CD4-positive, alpha-beta T cell treated with Interferon alpha-2 for 1 hour (primary cell): ENCODE measurements at places on chromosomes 2 and 18.

GRCh38 chr2:56183643-56184499 lies at the start of gene CCDC85A:
Gene CCDC85A (plus strand): TSS chr2:56183990. CDS start chr2:56184625, 635 bp downstream.
- DNase-seq = peak; percentile 46

- no peak for DNase-seq
These were observed 134.0 kb downstream of the NRP2 start for GRCh38 chr2:205816268-205816667.

DNA sequence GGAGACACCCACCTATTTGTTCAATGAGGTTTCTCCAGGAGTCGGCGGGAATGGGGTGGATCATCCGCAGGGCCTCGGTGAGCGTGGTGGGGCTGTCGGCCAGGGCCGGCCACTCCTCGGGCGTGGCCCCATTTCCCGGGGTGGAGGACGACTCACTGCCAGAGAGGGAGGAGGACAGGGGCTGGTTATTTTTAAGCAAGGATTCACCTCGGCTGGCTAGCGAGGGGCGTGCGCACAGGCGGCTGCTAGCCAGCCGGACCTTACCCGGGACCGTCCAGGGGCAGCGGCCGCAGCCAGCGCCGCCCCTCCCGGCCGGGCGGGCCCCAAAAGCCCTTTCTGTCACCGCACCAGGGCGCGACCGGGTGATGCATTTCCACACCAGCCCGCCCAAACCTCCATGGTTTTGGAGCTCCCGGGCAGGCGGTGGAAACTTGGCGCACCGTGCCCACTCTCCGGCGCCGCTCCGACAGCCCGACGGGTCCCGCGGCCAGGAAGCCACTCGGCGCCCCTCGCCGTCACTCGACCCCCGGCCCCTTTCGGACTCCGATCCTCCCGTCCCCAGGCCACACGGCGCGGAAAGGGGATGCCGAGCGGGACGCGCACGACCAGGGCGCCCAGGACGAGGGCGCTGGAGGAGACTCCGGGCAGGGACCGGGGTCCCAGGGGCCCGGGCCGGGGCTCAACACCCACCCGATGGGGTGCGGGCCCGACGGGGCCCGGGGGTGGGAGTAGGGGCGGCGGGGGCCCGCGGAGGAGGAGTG lies 57.1 kb downstream of the SNORC start:
- no peak for DNase-seq

DNA sequence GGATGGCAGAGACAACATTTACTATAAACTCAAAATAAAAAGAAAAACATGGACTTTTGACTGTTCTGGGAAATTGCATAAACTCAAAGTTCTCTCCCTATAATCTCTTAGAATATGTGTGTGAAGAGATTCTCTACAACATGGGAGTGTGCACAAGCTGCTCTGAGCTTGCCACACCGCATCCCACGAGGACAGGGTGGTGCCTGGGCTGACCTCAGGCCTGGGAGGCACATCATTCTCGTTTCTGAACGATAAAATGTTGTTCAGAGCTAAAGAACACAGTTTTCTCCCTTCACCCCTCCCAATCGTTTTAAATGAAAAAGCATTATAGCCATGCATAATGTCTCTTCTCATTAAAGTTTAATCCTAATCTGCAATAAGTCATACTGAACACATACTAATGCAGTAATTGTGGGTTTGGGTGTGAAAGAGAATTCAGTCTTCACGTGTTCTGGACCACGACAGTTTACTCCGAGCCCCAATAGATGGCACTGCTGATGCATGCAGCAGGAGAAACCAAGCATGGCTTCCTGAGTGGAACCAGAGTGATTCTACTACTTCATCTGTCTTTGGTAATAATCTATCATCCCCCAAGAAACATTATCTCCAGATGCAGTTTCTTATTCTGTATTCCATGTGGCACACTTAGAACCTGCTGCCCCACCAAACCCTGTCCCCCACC lies 46.9 kb upstream of the LAMA1 start:
- DNase-seq = no peak

- DNase-seq = peak; percentile 53
These were observed 10.2 kb downstream of the PROKR1 start for GRCh38 chr2:68653538-68653982.

DNA sequence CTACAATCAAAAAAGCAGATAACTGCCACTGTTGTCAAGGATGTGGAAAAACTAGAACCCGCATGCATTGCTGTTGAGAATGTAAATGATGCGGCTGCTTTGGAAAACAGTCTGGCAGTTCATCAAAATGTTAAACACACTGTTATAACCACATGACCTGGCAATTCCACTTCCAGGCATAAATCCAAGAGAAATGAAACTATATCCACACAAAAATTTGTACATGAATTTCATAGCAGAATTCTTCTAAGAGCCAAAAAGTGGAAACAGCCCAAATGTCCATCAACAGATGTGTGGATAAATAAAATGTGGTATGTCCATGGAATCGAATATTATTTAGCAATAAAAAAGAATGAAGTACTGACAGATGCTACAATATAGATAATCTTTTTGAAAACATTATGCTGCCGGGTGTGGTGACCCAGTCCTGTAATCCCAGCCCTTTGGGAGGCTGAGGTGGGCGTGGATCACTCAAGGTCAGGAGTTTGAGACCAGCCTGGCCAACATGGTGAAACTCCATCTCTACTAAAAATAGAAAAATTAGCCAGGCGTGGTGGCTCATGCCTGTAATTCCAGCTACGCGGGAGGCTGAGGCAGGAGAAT lies 32.0 kb downstream of the ERCC3 start:
- no peak for DNase-seq

- DNase-seq = no peak
These were observed 35.3 kb downstream of the RALB start for GRCh38 chr2:120288016-120288373.

GRCh38 chr2:128499367-128500137 lies 180.9 kb upstream of the HS6ST1 start:
- DNase-seq = no peak

DNA sequence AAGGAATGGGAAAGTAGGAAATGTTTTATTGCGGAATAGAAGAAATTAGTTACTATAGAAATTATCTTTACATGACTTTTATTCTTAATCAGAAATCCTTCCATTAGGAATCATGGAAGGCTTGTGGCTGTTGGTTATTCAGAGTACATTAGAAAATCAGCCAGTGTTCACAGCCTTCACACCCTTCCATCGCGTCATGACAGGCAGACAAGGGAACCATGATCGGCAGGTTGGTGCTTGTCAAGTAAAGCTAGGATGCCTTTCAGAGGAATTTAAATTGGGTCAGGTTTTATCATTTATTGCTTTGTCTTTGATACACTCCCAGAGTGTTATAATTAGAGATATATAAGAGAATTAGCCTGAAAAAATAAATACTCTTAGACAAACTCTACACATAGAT lies 400.6 kb downstream of the THSD7B start:
- DNase-seq = no peak

DNA sequence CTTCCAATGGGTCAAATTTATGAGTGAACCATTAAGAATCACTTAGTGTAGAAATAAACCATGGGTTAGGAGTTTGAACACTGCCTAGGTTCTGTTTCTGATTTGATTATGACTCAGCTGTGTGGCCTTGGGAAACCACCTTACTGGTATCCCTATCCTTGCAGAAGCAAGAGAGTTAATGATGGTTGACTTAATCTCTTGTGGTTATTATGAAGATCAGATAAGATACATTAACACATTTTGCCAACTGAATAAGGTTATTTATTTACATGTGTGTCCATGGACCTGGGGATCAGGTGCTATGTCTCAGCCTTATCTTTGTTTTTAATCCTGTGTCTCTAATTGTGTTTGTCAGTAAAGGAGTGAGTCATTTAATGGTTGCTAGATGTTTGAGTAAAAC lies 5.4 kb upstream of the KCNJ13 start:
- DNase-seq = peak; percentile 24

GRCh38 chr18:28855989-28856388 lies 679.1 kb upstream of the CDH2 start:
- no peak for DNase-seq

DNA sequence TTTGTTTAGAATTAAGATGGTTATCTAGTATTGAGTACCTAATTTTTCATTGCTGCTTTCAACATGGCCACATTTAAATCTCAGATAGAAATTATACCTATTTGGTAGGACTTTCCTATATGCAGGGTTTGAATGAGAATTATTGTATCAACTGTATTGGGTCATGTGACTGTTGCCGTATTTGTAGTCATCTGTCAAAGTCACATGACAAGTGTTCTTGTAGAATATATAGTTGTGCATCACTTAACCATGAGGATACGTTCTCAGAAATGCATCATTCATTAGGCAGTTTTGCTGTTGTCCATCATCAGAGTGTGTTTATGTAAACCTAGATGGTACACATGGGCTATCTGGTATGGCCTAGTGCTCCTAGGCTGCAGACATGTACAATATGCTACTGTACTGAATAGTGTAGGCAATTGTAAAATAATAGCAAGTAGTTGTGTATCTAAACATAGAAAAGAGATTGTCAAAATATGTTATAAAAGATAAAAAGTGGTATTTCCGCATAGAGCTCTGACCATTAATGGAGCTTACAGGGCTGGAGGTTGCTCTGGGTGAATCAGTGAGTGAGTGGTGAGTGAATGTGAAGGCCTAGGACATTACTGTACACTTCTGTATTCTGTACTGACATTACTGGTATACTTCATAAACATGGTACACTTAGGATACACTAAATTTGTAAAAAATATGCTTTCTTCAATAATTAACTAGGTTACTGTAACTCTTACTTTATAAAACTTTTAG lies 123.7 kb downstream of the MAP4K4 start:
- no peak for DNase-seq

GRCh38 chr2:67414867-67415266 lies 17.7 kb downstream of the ETAA1 start:
- no peak for DNase-seq

DNA sequence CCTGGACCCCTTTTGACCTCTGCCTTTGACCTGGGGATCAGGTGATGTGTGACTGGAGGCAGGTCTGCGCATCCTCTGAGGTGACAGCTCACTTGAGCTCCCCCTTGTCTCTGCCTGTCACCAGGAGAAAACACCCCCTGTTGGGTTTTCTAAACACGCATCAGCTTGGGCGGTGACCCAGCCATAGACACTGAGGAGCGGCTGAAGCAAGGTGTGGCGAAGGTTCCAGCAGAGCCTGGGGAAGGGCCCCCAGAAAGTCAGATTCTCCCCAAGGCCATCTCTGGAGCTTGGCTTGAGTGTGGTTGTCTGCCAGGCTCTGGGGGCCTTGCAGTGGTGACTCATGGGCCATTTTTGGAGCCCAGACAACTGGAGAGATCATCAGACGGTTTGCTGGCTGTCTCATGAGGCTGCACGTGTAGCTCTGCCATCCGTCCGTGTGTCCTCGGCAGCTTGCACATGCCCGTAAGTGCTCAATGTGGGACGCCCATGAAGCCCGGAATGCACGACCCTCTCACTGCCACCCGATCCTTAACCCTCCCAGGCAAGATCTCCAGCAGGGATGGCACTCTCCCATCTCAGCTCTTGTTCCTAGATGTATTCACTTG lies 29.4 kb downstream of the SIX3 start:
- no peak for DNase-seq

- DNase-seq = no peak
These were observed 35.6 kb downstream of the WIPF1 start for GRCh38 chr2:174561972-174562370.

DNA sequence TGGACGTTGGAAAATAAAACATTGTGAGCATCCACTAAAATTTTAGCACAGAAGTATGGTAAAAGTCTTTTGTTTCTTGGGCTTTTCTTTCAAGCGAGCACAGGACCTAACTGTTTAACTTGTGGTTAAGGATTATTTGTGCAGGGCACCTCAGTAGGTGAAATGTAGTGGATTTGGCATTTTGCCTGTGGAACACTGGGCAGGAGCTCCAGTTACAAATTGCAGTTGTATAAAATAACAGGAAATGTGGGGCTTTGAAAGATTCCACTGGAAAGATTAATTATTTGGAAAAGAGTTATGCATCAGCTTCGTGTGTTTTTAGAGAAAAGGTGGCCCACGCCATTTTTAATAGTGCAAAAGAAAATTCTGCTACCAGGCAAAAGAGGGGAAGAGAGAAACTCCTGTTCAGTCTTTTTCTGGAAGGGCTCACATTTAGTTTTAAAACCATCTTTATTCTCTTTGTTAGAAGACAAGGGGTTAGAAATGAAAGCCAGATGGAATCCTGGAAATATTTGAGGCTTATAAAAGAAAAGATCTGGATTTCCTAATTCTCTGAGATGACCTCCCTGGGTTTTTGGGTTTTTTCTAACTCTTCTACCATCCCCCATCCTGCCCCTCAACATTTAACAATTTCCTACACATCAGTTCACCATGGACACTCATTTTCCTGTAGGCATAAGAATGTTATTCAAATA lies 144.3 kb upstream of the SERTAD2 start:
- DNase-seq = no peak

- DNase-seq = no peak
These were observed 17.8 kb downstream of the CTAGE1 start for GRCh38 chr18:22399949-22400348.

GRCh38 chr2:18849841-18850578 lies 260.6 kb upstream of the NT5C1B start:
- no peak for DNase-seq

DNA sequence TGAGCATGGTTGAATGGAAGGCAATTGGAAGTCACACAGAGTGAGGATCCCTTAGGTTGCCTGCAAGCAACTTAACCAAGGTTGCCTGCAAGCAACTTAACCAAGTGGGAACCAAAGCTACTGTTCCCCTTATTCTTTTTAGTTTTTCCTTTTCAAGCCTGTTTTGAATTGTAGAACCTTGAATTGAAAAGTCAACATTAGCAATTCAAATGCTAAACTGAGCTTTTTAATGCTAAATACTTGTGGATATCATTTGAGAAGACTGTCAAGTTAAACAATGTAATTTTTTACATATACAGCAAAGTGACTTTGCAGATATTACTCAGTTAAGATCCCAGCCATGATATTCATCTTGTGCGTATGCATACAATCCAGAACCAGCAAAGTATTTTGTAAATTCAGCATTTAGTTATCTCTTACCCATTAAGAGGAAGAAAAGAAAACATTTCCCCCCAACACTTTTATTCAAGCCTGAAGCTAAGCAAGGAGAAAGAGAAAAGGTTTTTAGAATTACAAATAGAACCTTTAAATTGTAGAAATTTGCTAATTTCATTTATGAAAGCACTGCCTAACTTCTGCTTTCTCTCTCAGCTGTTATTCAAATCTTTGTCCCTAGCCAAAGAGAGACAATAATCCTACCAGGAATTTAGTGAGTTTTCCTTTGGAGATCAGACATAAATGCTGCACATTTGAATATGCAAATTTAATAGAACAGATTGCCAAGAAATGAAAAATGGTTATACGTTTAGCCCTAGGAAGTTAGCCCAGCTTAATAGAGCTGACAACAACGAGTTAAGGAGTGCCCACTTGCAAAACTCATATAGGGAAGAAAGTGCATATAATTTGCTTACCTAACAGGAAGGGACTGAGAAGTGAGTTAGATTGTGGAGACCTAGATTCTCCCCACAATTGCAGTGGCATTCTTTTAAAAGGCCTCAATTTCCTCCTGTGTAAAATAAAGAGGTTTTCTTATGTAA lies 643.2 kb upstream of the PIK3C3 start:
- DNase-seq = no peak

- DNase-seq = no peak
These were observed 127.5 kb downstream of the SPAG16 start for GRCh38 chr2:213411582-213412289.

GRCh38 chr2:63875559-63876245 lies 34.0 kb downstream of the UGP2 start:
- no peak for DNase-seq

- DNase-seq = no peak
These were observed 40.0 kb downstream of the BCL2L11 start for GRCh38 chr2:111160758-111161157.

- DNase-seq = no peak
These were observed 292.5 kb upstream of the CNTNAP5 start for GRCh38 chr2:123732563-123732962.
